MV-4-11 (cell line): ENCODE measurements at places on chromosomes 5 and 9.

DNA sequence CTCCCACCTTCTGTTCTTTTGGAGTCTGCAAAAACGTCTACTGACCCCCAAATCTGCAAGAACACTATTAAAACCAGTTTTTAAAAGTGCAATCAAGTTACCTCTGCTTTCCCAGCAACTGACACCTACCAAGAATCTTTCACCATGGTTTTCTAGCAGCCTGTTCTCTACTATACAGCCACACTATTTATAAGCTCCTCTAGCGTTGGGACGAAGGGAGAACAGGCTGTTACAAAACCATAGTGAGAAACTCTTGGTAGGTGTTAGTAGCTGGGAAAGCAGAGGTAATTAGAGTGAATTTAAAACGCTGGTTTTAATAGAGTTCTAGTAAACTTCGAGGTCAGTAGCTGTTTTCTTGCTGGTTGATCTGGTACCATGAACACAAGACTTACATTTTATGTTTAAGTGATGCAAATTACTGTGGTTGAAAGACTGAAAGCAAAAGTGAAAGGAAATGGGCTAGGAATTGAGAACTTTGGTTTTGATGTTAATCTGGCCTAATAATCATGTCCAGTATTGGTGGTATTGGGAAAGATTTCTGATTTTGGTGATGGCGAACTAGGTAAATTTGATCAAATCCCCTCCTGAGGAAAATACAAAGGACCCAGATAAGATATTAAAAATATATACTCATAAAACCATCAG lies 5.3 kb downstream of the MROH2B start:
- no peak for DNase-seq

DNA sequence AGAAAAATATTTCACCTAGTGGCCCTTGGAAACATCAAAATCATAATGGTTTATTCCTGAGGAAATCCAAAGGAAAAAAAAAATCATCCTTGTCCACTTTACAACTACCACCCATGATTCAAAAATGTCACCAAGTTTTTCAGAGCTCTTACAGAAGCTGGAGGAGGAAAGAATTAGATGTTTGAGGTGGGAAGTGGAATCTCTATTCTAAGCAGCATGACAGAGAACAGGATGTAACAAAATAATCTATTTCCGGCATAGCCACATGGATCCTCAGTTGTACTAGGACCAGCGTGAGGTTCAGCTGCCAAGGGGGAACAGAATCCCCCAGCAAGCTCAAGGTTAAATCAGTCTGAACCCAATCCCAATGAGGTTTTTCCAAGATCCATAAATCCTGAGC lies 40.2 kb downstream of the FBXW11 start:
- no peak for DNase-seq

DNA sequence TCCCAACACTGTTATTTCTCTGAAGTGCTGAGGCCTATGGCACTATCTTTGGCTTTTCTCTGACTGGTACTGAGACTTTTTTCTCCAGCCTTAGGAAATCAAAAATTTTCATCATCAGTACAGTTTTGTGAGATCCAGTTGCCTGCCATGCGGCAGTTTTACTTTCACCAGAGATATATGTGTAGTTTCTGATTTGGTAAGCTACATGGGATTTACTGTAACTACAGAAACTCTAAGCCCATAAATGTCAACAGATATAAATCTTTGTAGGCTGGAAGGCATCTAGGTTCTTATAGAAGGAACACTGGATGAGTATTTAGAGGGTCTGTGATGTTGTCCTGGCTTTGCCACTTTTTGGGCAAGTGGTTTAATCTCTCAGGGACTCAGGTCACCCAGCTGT lies 69.0 kb downstream of the DOCK2 start:
- no peak for DNase-seq

GRCh38 chr5:103117471-103117991 lies 2.4 kb downstream of the GIN1 start:
- DNase-seq = no peak

DNA sequence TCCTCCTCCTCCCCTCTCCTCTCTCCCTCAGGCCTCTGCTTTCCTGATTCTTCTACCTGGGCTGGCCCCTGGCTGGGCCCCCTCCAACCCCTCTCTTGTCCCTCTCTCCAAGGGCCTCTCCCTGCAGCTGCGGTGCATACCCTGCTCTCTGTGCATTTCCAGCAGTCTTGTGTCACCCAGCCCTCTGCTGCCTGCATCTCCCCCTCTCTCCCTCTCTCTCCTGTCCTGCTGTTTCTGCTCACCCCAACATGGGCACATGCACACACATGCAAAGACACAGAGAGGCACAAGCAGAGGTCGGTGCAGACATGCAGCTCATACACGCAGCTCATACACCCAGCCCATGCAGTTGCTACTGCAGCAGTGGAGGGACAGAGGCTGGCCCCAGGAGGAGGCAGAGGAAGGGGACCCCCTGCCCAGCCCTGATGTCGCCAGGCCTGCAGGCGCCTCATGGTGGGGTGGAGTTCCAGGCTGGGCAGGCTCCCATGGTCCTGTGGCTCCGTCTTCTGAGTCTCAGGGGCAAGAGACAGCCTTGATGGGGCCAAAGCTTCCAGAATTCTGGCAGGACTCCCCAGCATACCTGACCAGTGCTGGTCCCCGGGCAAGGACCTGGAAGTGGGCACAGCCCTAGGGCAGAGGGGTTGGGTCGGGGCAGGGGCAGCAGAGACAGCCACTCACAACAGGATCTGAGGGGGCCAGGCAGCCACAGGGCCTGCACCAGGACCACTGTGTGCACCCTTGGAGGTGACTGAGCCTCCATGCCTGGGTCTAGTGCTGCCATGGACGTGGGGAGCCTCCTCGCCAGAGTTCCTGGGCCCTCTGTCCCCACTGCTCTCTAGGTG lies 216.9 kb downstream of the C9orf50 start:
- DNase-seq = no peak

DNA sequence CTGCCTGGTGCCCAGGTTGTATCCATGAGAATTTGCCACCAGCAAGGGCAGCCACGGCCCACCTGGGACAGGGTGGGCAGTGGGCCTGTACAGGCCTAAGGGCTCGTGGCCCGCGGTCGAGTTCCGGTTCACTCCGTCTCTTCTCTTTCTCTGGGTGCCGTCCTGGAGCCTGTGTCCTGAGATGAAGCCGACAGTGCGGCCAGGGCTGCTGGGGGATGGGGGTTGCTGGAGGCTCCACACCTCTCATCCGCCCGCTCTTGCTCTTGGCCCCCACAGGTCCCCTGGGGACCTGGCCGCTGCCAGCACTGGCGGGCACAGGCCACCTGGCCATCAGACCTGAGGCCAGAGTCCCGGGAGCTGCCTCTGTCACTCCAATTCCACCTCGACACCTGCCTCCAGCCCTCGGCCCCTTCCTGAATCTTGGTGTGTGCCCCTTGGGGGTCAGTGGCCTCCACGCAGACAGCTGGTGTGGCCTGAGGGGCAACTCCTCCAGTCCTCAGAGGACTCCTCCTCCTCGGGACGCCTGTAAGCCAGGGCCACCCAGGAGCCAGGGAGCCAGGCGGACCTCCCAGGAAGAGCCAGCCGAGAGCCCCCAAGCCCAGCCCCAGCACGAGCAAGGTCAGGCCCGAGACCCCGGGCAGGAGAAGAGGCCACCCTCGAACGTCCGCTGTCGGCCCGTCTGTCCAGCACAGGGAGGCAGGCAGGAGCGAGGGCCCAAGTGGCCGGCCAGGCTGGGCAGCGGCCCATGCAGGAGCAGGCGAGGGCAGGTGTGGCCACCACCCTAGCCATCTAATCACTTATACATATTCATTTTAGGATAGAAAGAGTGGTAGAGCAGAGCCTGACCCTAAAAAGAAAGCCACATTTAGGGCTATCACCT lies 5.2 kb downstream of the LRRC26 start:
- no peak for DNase-seq
